ENCODE measurements at places on chromosomes 3 and 15.

DNA sequence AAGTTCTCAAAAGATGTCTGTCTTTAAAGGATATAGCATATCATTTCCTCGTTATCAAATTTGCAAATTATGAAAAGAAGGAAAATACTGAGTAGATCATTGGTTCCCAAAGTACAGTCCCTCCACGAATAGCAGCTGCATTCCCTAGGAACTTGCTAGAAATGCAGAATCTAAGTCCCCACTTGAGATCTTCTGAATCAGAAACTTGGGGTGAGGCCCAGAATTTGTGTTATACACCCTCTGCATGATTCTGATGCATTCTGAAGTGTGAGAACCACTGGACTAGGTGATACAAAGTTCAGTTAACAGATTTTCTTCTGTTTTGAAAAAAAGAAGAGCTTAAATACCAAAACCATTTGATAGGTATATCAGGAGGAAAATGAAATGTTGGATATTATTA is 77.1 kb downstream of the SLC25A26 start:
- no peak for DNase-seq

GRCh38 chr3:11624704-11625375 is 18.9 kb downstream of the VGLL4 start:
- no peak for DNase-seq

DNA sequence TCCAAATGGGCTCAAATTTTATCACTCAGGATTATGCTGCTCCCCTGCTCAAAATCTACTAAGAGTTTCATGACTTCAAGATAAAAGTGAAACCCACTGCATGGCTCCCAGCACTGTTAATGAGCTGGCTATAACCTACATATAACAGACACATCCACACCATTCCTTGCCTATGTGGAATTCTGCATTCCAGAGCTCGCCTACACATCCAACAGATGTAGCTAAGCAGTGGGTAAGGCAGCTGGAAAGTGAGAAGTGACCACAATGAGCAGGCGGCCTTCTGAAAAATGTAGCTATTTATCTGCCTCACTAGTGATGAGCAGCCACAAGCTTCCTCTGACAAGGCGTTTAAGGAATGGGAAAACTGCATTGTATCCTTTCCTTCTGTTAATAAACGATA is 92.0 kb upstream of the TRIM42 start:
- DNase-seq = no peak

DNA sequence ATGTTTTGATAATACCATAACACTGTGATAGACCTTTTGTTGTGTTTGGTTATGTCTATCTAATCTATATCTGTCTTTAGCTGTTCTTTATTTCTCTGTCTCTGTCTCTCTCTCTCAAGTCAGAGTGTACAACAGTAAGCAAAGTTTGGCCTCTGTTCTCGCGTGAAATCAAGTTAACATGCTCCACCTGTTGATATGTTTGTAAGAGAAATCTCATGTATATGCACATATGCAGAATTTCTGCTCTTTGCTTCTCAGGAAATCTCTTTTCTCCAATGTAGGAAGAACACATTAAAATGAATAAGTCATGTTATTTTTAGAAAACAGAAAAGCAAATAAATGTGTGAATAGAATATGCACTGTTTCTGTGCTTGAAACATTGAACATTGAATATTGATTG is 425.5 kb upstream of the SEMA6D start:
- no peak for DNase-seq

DNA sequence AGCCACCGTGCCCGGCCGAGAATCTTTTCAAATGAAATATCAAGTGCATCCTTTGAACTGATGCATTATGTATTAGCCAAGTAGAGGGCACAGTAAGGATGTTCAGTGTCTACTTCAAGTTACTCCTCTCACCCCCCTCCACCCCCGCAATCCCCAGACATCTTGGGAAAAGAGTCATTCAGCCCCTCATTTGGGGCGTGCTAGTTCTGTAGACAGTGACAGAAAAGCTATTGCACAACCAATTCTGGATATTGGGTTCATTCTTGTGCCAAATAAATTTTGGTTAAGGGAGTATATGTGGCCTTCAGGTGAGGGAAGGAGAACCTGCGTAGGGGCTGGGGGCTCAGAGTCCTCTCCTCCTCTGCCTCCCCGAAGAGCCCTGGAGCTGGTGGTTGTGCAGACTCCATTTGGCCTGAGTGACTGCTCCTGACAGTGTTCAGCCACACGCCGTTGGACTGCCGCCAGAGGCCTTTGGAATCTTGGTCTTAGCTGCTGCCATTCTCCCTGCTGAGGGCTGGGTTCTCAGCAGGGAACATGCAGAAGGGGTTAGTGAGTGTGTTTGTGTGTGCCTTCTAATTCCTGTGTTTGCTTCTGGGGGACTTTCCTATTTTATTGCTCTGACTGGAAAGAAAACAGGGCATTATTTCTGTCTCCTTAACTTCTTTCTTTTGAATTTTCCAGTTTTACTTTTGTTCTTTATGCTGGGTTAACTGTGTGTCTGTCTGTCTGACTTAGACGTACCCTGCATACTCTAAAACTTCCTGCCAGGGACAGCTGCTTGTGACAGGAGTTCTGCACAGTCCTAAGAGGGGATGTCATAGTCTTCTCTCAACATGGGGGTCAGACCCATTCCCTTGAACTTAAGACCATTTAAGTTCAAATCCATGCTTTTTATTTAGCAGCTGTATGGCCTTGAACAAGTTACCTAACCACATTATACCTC is 21.0 kb downstream of the RARB start:
- no peak for DNase-seq

All from CD4-positive, alpha-beta T cell (primary cell).